CMK (cell line): ENCODE measurements at places on chromosomes 11 and 22.

DNA sequence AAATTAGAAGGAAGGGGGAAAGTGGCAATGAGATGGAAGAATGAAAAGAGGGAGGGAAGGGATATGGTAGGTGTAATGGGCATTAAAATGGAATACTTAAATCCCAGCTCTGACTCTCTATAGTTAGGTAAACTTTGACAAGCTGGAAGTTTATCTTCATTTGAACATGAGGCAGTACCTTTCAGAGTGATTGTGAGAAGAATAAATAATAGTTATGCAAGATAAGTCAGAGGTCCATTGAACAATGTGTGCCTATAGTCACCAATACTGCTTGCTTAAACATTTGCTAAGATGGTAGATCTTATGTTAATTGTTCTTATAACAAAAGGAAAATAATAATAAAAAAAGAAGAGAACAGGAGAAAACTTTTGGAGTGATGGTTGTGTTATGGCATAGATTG is 545.8 kb upstream of the CCDC90B start:
- DNase-seq, result no peak

- no peak for DNase-seq
These were observed 161.0 kb upstream of the SORL1-AS1 start for GRCh38 chr11:121613724-121614123.

GRCh38 chr22:26968859-26969523 is 311.6 kb downstream of the MIAT start:
- DNase-seq, result no peak

GRCh38 chr11:130414107-130415080 is 14.0 kb downstream of the ADAMTS8 start:
- DNase-seq, result no peak

GRCh38 chr11:19628018-19628417 is 84.6 kb upstream of the NAV2 start:
- no peak for DNase-seq

- DNase-seq, result no peak
These were observed 46.4 kb downstream of the DCDC1 start for GRCh38 chr11:31323145-31323544.

- no peak for DNase-seq
These were observed 15.8 kb upstream of the CSF2RB start for GRCh38 chr22:36897611-36898010.

DNA sequence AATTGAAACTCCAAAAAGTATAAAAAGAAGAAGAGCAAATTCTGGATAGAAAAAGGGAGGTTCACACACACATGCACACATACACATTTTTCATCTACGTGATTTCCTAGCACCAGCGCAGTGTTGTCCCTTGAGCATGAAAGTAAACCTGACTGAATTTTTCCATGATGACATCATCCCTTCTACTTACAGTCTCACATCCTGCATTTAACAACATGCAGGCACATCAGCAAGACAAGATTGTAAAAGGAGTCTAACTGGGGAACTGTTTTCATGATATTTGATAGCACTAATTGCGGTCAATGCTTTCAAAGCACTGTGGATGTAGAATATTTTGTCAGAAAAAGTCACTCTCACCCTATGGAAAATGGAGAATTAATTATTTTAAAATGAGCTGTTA is 36.6 kb downstream of the GAS2 start:
- DNase-seq, result no peak

GRCh38 chr11:75270896-75271418 is 30.4 kb downstream of the TPBGL start:
- DNase-seq, result no peak

GRCh38 chr11:80842246-80842645 is 1401.4 kb upstream of the TENM4 start:
- DNase-seq, result no peak

GRCh38 chr11:118304227-118304567 is 333 bp upstream of the CD3E start:
- no peak for DNase-seq

- DNase-seq, result no peak
These were observed 12.1 kb upstream of the ELFN2 start for GRCh38 chr22:37439347-37439746.

DNA sequence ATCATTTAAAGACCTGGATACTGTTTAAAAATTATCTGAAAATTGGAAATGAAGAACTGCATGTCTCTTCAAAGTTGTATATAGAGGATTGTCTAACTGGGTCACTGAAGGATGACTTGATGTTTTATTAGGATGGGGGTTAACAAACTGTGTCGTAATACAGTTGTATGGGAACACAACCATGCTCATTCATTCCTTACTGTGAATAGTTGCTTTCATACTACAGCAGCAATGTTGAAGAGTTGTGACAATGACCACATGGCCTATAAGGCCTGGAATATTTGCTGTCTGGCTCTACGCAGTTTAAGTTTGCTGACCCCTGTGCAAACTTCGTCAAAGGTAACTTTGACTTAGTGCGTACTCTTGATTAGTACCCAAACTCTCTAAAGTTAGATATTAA is 38.4 kb downstream of the FDX1 start:
- no peak for DNase-seq

GRCh38 chr11:62673196-62673525 is 1.1 kb upstream of the LBHD1 start:
- DNase-seq, result no peak

GRCh38 chr22:48800886-48801607 is 1026.6 kb downstream of the BRD1 start:
- DNase-seq, result no peak

- no peak for DNase-seq
These were observed 2000.4 kb upstream of the RAG2 start for GRCh38 chr11:38598418-38598817.

GRCh38 chr22:45341498-45341897 is 31.8 kb downstream of the FAM118A start:
- no peak for DNase-seq

GRCh38 chr11:70828593-70829082 is 423.7 kb downstream of the SHANK2 start:
- DNase-seq, result no peak

DNA sequence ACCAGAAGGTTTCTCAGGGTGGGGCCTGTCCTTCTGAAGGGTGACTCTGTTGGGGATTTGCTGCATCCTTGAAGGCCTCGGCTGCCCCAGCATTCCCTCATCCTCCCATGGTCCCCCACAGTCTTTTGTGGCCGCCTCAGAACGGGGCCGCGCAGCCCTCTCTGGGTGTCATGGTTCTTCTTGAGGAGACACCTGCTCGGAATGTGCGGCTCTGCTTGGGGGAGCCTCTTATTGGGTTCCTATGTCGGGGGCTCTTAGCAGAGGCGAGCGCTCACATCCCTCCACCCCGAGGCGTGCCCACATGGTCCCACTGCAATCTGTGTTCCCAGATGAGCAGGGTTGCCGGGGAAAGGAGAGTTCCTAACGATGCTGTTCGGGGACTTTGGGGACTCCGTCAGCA is 1008.4 kb downstream of the BRD1 start:
- no peak for DNase-seq
